ENCODE measurements at places on chromosomes 5 and 9.

GRCh38 chr5:153860195-153860886, 178.4 kb downstream of the FAM114A2 start:
- DNase-seq: no peak

DNA sequence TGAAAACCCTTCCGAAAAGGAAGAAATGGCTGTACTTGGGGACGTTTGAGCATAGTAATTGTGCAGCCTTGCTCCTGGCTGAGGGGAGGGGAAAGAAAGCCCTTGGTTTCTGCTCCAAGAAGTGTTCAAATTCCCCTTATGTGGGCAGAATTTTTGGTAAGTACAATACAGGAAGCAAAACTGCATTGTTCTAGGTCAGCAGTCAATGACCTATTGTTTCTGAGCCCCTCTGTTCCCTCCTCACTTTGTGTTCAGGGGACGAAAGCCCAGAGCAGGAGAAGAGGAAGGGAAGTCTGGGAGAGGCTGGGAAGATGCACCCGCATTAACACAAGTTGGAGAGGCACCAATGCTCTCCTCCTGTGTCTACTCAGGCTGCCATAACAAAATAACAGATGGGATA, 11.9 kb downstream of the BASP1 start:
- DNase-seq: no peak

DNA sequence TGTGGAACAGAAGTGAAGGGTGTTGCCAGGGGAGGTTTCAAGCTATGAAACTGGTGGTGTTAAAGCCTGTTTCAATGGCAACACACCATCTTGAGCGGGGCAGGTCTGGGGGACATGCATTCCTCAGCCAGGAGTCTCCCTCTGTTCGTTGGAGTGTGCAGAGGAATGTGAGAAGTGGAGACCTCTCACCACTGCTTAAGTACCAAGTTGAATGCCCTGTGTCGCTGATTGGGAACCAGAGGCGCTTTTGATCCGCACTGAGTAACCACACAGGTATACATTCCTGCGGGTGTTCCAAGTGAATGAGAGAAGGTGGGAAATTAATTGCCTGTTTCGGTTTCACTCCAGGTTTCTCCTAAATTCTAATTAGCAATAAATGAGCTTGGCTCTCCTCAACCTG, 99.4 kb downstream of the LIX1 start:
- DNase-seq: no peak

DNA sequence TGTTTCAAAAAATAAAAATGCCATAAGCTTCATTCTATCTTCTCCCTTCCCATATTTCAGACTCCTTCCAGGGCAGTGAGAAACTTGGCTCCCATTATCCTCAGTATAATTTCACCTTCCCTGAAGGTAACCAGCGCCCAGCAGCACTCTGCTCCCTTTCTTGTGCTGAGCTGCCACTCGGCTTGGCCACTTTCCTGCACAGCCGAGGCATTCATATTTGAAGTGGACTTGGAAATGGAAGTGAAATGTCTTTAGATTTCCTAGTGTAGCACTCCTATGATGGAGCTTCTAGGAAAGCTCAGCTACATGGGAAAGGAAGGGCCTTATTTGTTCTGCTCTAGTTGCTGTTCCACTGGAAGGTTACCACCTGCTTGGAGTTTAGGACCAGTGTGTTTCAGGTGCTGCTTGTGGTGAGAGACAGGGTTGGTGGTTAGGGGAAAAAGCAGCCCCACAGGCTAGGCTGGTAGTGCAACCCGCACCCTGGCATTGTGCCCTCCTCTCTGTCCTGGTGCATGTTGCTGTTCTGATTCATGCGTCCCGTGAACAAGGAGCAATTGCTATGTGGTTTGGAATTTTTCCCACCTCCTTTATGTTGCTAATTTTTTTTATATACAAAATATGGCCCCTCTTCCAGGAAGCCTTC, 53.8 kb downstream of the RAD23B start:
- DNase-seq: no peak

- no peak for DNase-seq
Observed at GRCh38 chr5:148075529-148075928, 11.7 kb downstream of the SPINK5 start.

GRCh38 chr9:129716091-129716490, 36.8 kb downstream of the PTGES start:
- no peak for DNase-seq

DNA sequence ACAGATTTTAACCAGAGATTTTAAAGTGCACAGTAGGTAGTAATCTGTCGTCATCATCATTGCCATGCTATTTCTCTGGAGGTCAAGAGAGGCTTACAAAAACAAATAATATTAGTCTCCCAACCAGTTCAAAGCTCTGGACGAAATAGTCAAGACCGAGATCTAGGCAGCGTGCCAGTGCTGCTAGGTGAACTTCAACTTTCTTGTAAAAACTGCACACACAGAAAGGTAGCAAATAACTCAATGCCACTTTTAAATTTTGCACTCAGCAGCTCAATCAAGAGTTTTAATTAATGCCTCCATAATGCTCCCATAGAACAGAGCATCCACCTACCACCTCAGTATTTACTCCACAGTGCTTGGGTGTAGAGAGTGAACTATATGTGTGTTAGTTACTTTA, 656.8 kb downstream of the IRX1 start:
- no peak for DNase-seq

GRCh38 chr9:96476591-96476990, 26.6 kb downstream of the HABP4 start:
- DNase-seq: no peak

DNA sequence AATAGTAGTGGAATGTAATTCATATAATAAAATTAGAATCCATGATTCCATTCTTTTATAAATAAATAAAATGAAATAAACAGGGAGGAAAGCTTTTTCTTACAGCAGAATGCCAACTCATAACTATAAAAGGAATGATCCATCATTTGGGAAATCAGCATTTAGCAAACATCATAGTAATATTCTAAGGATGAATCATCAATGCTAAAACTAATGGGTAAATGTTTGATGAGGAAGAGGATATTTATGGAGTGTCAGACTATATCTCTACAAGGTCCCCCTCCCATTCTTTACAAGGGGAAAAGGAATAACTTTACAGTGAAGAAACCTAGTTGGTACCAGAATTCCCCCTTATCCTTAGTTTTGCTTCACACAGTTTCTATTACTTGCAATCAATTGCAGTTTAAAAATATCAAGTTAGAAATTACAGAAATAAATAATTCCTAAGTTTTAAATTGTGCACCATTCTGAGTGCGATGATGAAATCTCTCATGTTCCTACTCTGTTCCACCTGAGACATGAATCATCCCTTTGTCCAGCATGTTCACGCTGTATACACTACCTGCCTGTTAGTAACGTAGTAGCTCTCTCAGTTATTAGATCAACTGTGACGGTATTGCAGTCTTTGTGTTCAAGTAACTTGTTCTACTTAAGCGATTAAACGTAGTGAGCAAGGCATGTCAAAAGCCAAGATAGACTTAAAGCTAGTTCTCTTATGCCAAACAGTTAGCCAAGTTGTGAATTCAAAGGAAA, 14.2 kb upstream of the JAKMIP2 start:
- DNase-seq: no peak

GRCh38 chr5:74319076-74319475, 321.5 kb downstream of the ENC1 start:
- DNase-seq: no peak

- DNase-seq: peak; percentile 48
Observed at GRCh38 chr9:116000748-116001329, 152.8 kb upstream of the PAPPA start.

DNA sequence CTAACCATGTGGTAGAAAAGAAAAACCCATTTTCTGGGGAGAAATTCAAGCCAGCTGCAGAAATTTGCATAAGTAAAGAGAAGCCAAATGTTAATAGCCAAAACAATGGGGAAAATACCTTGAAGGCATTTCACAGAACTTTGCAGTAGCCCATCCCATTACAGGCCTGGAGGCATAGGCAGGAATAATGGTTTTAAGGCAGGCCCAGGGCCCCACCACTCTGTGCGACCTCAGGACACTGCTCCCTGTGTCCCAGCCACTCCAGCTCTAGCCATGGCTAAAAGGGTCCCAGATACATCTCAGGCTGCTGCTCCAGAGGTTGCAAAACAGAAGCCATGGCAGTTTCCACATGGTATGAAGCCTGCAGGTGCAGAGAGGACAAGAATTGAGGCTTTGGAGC, 253.3 kb downstream of the CTNND2 start:
- no peak for DNase-seq

GRCh38 chr5:162683284-162683683, 615.7 kb downstream of the GABRG2 start:
- DNase-seq: no peak

GRCh38 chr5:3995954-3996619, 400.5 kb downstream of the IRX1 start:
- no peak for DNase-seq

GRCh38 chr9:107824556-107824955, 335.0 kb upstream of the KLF4 start:
- no peak for DNase-seq

DNA sequence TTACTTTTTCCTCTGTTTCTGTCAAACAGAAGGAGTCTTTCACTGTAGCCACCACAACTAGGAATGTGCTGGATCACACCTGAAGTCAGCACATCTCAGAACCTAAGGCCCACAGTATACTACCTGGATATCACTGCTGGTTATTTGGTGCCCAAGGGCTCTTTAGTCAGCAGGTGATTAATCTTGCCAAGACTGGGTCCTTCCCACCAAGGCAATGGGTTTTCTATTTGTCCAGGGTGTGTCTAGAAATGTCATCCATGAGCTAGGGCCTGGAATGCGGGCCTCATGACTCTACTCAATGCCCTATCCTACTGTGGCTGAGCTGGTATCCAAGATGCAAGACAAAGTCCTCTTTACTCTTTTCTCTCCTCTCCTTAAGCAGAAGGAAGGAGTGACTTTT, 9.8 kb upstream of the PCDHAC1 start:
- DNase-seq: no peak

GRCh38 chr5:59342181-59342580, 551.3 kb downstream of the PDE4D start:
- no peak for DNase-seq

GRCh38 chr5:53713978-53714666, 153.7 kb downstream of the NDUFS4 start:
- DNase-seq: no peak

- DNase-seq: no peak
Observed at GRCh38 chr5:26802944-26803343, 235.4 kb downstream of the CDH9 start.

GRCh38 chr9:16501726-16502125, 368.7 kb downstream of the BNC2 start:
- DNase-seq: no peak

DNA sequence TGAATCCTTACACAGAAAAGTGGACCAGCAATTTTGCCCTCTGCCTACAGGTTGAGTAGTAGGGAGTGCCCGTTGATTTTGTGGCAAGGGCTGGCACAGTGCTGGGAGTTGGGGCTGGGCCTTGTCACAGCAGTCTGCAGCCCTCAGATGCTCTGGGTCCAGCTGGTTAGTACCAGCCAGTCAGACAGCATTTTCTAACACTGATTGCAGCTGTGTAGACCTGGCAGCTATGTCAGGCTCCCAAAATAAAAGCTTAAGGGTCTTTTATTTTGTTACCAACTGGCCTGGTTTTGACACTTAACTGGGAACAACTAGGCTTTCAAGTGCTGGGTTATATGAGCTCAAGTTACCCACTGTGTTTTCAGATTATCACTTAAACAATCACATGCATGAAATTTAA, 57.7 kb downstream of the MAT2B start:
- no peak for DNase-seq

- no peak for DNase-seq
Observed at GRCh38 chr5:77842243-77842642, 66.1 kb upstream of the TBCA start.

DNA sequence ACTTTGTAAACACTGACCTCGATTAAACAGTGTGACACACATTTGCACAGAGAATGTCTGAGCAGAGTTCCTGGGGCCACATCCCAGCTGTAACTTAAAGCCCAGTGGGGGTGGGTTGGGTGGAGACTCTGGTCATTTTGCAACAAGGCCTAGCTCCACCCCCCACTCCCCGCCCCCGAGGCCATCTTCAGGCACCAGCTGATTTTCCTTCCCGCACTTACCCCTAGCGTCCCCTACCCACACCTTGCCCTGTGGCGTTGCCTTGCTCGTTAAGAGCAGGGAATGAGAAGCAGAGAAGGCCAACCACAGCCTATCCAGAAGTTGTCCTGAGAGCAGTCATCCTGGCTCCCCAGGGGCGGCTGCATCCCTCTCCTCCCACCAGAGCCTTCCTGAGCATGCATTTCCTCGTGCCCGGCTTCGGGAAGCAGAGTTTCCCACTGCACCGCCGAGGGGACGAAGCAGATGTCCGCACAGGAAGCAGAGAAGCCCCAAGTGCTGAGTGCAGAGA, 101.7 kb upstream of the SARDH start:
- no peak for DNase-seq

GRCh38 chr5:95390812-95391492, at the start of gene FAM81B:
TSS of gene FAM81B (plus strand) at chr5:95391366. CDS start at chr5:95391390, 24 bp downstream.
- no peak for DNase-seq

GRCh38 chr5:154603953-154604679, 126.1 kb upstream of the HAND1 start:
- no peak for DNase-seq

DNA sequence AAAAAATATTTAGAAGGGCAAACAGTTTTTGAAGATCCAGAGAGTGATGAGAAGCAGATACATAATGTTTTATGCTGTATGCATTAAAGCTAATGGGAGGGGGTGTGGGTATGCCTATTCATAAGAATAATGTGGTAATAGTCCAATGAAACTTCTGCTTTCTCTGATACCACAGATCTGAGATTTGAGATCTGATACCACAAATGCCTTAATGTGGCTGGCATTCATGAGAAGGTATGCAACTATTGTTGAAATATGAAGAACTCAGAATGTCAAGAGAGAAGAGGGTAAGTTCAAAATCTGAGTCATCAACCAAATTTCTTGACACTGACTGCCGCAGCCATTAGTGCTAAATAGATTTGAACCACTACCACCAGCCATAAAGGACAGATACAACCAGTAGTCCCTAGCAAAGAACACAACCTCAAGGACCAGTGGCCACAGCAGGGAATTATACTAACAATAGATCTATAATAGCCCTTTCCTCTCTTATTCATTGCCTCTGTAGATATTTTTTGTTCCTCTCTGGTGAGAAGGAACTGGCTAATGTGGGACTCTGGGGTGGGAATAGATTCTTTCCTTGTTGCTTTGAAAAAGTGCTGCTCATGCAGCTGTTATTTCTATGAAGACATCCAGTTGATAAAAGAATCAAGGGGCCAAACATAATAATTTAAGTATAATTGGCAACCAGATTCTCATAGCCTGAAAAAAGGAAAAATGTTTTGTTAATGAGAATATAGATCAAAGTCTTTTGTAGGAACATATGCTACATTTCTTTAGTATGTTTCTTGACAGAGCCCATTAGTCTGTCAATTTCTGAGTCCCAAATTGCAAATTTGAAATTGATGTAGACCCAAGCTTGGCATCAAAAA, 256.5 kb upstream of the ZNF608 start:
- no peak for DNase-seq

GRCh38 chr5:88364991-88365390, 96.3 kb upstream of the TMEM161B start:
- no peak for DNase-seq
